SHP77 treated with DMSO at 0.1 percent for 48 hours (cell line): ENCODE measurements at places on chromosomes 16 and 17.

- no peak for DNase-seq
These were observed 12.9 kb upstream of the SEC14L1 start for GRCh38 chr17:77127735-77128361.

GRCh38 chr17:4893272-4893671, 6.1 kb upstream of the C17orf107 start:
- DNase-seq: no peak

- DNase-seq: no peak
These were observed 109.3 kb downstream of the DNAH9 start for GRCh38 chr17:11707586-11707985.

DNA sequence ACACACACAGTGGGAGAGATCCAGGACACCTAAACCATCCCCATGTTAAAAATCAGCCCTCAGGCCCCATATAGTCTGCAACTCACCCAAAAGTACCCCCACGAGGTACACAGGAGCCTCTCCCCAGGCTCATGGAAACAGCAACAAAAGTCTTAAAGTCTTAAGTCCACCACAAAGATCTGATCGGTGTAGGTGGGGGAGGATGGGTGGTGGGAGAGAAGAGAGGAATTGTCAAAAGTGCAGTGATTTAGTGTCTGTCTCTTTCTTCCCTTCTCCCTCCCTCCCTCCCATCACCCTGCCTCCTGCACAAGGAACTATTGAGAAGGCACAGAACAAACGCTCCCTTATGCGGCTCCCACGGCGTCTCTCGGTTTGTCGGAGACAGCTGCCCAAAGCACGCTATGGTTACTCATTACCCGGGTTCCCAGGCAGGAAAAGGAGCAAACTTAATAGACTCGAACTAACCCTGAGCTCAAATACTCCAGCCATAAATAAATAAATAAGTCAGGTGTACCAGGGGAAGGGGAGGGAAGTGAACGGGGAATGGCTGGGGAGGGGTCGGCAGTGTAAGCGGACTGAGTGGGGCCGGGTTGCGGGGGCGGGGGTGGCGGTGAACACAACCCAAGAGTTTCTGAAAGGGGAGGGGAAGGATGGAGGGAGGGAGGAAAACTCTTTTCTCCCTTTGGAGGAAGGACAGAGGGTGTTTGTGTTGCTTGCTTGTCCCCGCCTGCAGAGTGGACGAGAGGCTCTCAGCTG, 477.4 kb downstream of the SLC39A11 start:
- DNase-seq: no peak

GRCh38 chr17:70775679-70776078, 606.3 kb downstream of the KCNJ2 start:
- DNase-seq: no peak

DNA sequence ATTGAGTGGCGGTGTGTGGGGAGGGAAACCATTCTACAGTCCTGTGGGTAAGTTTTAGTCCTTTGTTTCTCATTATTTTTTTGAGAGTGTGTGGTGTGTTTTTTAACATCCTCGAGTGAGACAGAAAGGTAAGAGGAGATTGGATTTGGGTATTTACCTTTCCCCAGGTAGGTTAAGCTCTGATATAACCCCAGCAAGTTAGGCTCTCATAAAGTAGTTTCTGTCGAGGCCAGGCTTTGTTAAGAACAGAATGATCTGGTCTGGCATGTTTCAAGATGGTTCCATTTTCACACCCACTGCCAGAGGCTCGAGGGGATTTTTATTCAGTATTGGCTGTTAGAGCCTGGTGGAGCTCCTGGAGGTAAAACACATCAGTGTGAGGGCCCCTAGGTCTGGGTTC, 62.9 kb downstream of the BCAS3 start:
- DNase-seq: no peak

GRCh38 chr17:55072898-55073297, 104.3 kb downstream of the STXBP4 start:
- DNase-seq: no peak

- no peak for DNase-seq
These were observed 6.4 kb downstream of the GRN start for GRCh38 chr17:44351464-44351863.

DNA sequence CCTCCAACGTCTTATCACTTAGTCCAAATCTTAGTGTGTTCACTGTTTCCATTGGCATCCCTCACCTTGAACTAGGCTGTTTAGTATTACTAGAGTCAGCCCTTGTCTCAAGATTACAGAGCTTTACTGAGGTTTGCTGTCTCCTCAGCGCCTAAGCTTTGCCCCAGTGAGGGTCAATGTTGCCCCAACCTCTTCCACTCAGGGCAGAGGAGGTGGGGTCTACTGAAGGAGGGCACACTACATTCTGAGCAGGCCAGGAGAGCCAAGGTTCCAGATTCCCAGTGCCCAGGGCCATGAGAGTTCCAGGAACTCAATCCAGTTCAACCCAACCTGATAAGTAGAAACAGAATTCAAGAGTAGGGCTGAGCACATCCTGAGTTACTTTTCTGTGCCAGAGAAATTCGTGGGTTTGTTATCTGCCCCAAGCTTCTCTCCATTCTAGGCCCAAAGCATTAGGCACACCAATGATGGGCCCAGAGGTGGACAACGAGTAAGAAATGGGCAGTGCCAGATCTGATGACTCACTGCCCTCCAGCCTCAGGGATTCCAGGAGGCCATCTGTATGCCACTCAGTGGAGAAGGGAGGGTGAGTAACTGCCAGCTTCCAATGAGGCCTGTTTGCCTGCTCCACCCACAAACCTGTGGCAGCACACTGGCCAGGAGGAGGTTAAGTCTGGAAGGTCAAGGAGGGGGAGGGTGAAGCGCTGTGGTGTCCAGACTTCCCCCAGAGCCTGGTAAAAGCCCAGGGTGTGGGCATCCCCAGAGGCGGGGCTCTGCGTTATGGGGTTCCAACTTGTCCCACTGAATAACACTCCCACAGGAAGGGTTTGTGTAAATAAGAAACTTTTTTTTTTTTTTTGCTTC, 8.2 kb downstream of the TUBG2 start:
- peak; percentile 15 for DNase-seq

- no peak for DNase-seq
These were observed 13.5 kb downstream of the SLC46A1 start for GRCh38 chr17:28392491-28392890.

GRCh38 chr17:7912927-7913524, 3.1 kb downstream of the RNF227 start:
- peak; percentile 46 for DNase-seq

DNA sequence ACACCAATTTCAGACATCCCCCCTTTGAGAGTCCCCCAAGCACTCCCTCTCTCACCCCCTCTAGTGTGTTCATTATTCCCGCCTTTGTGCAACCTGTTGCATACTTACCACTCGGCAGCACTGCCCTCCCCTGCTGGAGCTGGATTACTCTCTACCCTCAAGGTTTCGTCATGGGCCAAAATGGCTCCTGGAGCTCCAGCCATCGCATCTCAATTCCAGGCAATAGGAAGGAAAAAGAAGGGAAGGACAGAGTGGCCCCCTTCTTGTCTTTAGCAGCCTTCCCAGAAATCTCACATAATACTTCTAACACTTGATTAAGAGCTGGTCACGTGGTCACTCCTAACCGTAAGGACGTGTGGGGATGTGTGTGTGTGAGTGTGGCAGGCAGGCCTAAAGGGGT, 20.2 kb downstream of the TMEM186 start:
- DNase-seq: no peak

DNA sequence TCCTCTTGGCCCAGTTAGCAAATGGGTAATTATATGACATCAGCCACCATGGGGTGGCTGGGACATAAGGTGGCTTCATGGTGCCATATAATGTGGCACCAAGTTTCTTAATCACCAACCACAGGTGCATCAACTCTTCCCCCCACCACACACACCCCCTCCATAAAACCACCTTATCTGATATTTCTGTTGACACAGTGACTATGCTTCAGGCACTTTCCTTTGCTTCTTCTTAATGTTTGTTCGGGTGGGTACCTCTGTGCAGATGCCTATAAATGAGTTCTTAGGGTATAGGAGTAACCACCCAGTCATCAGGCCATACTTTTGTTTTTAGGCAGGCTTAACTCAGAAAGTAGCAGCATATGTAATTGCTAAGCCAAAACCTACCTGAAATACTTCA, 29.5 kb downstream of the RNF43 start:
- DNase-seq: no peak

- DNase-seq: no peak
These were observed 20.2 kb upstream of the OR3A1 start for GRCh38 chr17:3318336-3318735.

DNA sequence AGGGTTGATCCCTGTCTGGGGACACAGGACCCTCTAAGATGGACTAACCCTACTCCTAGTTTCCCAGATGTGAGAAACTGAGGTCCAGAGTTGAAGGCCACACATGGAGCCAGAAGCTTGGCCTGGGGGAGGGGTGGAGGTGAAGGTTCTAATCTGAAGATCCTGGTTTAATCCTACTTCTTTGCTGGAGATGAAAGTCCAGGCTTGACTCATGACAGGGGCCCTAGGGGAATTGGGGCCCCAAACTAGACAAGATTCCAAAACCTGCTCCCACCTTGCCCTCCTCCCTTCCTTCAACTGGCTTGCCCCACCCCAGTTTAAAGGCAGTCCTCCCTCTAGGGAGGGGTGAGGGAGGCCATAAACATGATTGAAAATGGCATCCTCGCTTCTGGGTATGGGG, 21.6 kb downstream of the IGF2BP1 start:
- DNase-seq: no peak

DNA sequence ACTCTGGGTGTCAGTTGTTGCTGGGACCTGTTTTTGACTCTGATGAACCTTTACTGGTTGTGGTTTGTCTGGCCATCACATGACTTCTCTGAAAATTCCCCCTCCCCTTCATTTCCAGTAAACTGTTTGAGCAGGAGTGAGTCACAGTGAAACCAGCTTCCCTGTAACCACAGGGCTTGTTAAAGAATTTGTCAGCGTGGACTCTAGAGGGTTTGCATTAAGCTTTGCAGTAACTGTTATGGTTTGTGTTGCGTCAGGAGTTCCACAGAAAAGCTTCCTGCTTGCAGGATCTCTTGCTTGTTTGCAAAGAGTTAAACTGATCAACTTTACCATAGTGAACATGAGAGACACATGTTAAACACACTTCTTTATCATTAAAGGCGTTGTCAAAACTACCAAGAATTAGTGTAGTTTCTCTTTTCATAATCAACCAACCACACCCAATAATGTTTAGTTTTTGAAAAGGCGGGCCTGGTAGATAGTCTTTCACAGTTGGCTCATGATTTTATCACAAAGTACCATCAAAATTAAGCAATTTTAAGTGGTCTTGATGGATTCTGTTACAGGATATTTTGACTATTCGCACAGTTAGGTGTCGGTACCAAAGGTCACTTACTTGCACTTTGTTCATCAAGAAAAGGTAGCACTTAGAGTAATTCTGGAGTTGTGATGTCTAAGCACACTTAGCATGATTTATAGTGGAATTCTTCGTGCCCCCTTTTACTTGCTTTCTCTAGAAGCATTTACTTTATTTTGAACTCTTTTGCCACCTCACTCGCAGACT, 79.3 kb downstream of the VMP1 start:
- peak; percentile 93 for DNase-seq

DNA sequence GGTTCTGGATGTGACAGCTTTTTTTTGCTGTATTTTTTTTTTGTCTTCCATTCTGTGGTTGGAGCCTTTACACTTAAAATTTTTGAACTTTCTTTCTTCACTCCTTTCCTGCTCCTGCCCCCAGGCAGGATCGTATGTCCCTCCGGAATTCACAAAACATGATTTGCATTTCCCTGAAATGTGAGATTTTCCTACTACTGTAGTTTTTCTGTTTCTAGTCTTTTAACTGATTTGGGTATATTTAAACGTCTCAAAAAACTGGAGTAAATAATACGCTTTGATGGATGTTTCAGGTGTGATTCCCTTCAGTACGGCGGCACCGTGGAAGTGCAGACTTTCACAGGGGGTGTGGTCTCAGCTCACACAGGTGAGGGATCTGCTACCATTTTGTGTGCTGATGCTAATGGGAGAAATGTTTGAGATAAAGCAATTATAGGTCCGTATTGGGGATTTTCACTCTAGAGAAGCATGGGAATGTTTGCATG, 686 bp downstream of the SRCAP start:
- DNase-seq: no peak
